ENCODE measurements at places on chromosomes 6 and 20. TPM values are rescaled to one million over a fixed set of nuclear protein-coding genes. Genes with fewer than 3 reads are reported as not detected.

DNA sequence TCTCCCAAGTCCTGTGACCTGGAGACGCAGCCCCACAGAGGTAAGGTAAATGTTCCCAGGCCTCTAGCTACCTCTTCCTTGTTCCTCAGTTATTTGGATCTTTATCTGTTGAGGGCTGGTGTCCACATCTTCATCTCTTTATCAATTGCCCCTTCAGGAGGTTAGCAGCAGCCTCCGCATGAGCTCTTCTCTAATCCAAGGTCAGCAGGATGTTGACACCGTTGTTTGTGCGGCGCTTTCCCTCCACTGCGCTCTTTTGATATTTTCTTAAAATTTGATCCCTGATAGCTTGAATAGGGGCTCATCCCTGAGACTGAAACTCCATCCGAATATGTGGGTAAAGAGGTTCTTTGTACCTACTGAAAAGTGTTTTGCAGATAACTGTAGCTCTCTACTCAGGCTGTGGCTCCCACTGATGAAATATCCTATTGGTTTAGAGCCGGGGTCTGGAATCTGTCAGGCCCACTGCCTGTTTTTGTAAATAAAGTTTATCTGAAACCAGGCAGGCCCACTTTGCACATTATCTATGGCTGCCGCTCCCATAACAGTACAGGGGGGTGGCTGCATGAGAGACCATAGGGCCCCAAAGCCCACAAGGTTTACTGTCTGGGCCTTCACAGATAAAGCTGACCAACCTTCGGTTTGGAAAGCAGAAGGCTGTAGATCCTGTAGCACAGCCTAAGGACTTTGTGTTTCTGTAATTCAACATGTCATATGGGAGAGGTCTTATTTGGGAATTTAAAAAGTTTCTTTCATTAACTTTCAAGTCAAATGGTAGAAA, 362.6 kb downstream of the QKI start:
- no peak for DNase-seq

- DNase-seq = no peak
These were observed 137.8 kb upstream of the PHACTR1 start for GRCh38 chr6:12578751-12579150.

GRCh38 chr20:24791953-24792352, 157.1 kb upstream of the CST7 start:
- no peak for DNase-seq

C20orf202 gene
- total RNA-seq = not detected

RNF182 gene
- not detected for total RNA-seq

DNA sequence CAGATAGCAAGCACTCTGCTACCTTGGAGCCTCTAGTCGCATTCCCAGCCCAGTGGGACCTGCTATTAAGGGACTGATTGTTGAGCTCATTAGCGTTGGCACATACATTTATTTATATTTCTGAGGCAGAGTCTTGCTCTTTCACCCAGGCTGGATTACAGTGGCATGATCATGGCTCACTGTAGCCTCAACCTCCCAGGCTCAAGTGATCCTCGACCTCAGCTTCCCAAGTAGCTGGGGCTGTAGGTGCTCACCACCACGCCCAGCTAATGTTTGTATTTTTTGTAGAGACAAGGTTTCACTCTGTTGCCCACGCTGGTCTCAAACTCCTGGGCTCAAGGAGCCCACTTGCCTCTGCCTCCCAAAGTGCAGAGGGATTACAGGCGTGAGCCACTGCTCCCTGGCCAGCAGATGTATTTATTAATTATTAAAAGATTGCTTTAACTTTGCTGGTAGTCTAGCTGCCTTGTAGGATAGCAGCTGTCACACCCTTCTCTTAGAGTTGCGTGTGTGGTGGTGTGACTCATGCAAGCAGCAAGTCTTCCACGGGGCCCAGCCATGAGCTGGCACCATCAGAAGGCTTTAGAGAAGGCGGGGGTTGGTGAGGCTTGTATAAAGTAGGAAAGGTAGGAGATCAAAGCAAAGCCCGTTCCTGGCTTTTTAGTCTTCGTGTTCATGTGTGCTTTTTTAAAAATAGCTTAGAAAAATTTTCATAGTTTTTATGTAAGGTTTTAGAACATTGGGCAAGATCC, 16.5 kb downstream of the ACTR5 start:
- no peak for DNase-seq
